Activated CD4-positive, alpha-beta T cell treated with anti-CD3 and anti-CD28 coated beads, Interleukin-2, amount 50 U/mL, for 24 hours (primary cell): ENCODE measurements at places on chromosomes 4 and X.

GRCh38 chr4:55611358-55612059 is 19.5 kb upstream of the PDCL2 start:
- no peak for DNase-seq

- DNase-seq = no peak
Observed at GRCh38 chrX:107348051-107348450, 101.4 kb upstream of the FRMPD3 start.

DNA sequence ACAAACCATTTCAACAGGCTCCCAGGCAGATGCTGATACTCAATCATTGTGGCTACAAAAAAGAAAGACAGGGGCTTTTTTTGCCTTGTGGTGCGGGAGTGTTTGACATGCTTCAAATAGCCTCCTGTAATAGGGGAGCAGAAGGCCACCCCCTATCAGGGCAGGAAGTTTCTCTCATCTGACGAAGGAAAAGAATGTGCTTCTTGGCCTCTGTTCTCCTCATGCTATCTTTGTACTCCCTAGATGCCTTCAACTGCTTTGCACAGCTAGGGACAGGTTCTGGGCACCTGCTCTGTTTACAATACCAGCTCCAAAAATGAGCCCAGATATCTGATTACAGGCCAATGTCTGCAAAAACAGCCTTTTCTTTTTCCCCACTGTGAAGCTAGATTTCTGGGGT is 391.1 kb downstream of the STIM2 start:
- DNase-seq = no peak

DNA sequence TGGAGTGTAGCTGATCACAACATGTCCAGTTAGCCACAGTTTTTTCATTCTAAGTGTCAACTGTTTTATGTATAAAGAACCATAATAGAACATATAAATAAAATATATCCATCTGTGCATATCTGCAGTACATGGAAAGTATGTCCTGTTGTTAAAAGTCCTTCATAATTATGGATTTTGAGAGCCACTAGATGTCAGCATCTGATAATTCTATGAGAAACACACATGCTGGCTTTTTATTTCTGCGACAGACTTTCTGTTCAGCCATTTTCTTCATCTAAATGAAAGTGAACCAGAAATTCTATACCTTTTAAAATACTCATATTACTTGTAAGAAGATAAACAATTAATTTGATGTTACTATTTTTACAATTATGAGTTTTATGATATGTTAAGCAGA is 251.5 kb downstream of the GPM6A start:
- DNase-seq = no peak

GRCh38 chrX:103780336-103781061 is 3.9 kb downstream of the PLP1 start:
- DNase-seq = no peak

GRCh38 chr4:151993521-151993920 is 232.7 kb upstream of the GATB start:
- DNase-seq = no peak

- no peak for DNase-seq
Observed at GRCh38 chr4:8144359-8144758, 14.3 kb downstream of the ABLIM2 start.

GRCh38 chrX:17495052-17495451 is 120.1 kb downstream of the NHS start:
- no peak for DNase-seq

DNA sequence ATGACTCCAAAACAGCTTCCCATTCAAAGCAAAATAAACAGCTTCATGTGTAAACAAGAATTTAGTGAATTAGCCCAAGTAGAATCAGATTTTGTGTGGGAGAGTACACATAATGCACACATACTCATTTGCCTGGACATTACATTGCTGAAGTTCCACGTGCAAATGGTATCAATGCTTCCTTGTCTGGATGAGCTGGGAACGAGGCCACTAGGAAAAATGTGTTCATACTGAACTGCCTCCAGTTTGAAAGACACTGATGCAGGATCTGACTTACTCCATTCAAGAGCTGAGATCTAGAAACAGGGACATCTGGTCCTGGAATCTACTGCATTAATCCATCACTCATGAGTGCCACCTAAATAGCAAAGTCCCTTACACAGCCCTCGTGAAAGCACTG is 228.0 kb downstream of the APBB2 start:
- no peak for DNase-seq

DNA sequence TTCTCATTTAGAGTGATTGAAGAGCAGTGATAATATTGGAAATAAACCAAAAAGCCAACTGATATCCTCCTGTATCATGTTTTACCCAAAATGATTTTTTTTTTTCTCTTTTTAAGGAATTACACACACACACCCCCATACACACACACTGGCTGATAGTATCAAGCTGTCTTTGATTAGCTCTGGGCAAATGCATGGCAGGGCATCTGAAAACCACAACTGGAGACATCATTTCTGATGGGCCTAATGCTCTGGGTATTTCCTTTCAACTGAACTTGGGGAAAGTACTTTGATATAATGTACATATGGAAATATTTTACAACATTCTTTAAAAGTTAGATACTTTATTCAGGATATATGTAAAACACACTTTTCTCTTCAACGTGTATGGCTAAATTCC is 14.2 kb upstream of the OSTC start:
- DNase-seq = no peak

- DNase-seq = no peak
Observed at GRCh38 chr4:105808750-105809041, 86.6 kb upstream of the NPNT start.

- DNase-seq = no peak
Observed at GRCh38 chr4:1245481-1246051, 3.4 kb downstream of the CTBP1 start.

DNA sequence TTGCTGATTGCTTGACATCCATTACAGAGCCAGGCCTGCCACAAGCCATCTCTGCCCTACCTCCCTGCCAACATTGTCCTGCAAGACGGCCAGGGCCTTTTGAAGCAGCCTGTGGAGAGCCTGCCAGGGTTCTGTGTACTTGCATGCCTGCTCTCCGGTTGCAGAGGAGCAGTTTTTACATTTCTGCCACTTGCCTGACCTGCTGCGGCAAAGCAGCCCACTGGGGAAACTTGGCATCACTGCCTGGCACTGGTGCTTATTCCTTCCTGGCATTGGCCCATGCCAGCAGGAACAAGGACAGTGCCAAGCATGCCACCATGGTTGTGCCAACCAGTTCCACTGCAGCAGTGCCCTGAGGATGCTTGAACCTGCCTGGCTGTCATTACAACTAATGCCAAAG is 167.1 kb downstream of the NHS start:
- DNase-seq = no peak

- no peak for DNase-seq
Observed at GRCh38 chr4:71338846-71339593, at the start of gene SLC4A4. SLC4A4 (plus strand) TSS chr4:71339020.

- DNase-seq = no peak
Observed at GRCh38 chr4:165602621-165603020, 223.8 kb downstream of the CPE start.

DNA sequence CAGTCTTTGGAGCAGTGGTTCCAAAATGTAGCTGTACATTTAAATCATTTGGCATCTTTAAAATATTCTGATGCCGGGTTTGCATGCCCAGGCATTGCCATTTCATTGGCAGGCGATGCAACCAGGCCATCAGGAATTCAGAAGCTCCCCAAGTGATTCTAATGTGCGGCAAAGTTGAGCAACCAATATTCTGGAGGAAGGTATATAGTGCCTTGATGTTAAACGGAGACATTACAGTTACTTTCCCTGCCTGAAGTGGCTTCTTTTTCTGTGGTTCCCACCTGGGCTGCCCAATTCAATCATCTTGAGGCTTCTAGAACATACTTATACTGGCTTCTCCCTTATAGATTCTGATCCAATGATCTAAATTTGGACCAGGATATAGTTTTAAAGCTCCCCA is 68.7 kb upstream of the PGM2 start:
- DNase-seq = no peak

GRCh38 chr4:58740897-58741296 is 1630.7 kb upstream of the IGFBP7 start:
- no peak for DNase-seq

DNA sequence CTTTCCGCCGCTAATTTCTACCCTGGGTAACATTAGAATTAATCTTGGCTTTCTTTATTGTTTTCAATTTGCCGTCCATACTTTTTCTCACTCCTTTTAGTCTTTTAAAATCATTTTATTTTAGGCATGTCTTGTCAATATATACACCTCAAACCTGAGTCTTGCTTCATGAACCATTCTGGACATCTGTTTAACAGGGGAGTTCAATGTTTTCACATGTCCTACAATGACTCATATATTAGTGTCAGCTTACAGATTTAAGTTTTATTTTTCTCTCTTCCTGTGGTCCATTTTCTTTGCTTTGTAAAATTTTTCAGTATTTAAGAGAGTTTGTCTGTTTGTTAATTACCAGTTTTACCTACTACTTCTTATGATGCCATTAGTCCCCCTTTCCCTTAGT is 89.5 kb downstream of the LCORL start:
- no peak for DNase-seq

DNA sequence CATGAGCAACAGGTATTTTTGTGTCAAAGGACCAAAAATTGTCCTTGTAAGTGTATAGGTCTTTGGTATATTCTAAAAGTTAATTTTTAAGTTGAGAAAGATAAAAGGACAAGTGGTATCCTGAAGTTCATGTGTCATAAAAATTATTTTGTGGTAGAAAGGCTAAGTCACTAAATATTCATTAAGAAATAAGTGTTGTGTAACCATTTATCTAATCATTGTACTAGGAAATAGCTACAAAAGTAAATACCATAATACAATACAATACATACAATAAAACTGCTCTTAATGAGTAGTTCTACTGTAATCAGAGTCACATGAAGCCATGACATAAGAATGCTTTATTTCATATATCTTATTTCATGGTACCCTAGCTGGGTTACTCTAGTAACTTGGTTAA is 82.5 kb upstream of the ATOH1 start:
- DNase-seq = no peak

DNA sequence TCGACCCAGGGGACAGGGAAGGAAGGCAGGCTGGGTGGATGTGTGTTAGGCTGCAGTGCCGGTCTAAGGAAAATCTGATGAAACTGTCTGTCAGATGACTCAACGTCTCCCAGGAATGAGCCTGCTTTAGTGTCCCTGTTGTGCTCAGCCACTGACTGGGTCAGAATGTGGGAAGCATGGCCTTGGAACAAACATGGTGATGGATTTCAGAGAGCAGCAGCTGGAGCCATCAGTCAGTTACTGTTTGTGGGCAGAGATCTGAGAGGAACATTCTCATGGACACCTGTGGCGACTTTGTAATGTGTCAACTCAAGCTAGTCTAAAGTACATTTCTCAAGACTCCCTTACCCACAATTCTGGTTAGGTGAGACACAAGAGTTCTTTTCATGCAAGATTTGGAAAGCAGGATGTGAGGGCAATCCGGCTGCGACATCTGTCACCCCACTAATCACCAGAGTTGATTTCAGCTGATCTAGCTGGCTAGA is 63.2 kb downstream of the ANAPC10 start:
- DNase-seq = no peak

- no peak for DNase-seq
Observed at GRCh38 chrX:45447331-45447730, 246.7 kb upstream of the DIPK2B start.

DNA sequence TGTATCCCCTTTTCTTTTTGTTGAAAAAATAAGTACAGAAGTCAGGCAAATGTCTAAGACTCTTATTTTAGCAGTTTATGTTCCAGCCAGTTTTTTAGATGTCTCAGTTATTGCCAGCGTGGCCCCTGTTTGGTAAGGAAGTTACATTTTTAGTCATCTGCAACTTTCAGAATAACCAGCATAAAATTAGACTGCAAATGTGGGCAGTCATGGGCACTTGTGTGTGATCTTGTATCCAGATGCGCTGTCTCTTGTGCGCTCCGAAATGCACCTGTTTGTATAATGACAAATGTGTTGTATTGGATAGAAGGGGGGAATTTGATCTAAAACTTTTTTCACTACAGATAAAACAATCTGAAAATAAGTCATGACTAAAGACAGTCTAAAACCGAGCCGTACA is 44.3 kb upstream of the CLCN4 start:
- no peak for DNase-seq

GRCh38 chrX:134636851-134637250 is 21.4 kb downstream of the PLAC1 start:
- DNase-seq = no peak

GRCh38 chr4:107913283-107913899 is 18.0 kb upstream of the CYP2U1 start:
- no peak for DNase-seq
